ENCODE measurements at places on chromosomes 2 and 18.

DNA sequence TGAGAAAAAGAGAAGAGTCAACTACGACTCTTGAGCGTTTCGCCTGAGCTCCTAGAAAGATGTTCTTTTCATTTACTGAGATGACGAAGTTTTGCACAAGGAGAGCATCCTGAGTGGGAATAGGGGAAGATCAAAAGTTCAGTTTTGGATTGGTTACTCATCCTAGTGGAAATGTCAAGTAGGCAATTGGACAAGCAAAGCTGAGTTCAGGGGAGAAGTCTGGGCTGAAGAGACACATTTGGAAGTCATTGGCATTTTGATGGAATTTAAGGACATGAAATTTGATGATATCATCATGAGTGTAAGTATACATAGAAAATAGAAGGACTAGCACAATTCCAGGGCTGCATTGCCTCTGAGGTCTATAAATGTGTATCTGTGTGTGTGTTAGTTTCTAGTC, 416.6 kb downstream of the RAD51AP2 start:
- DNase-seq: no peak

GRCh38 chr18:50848061-50848551, 28.3 kb upstream of the MRO start:
- DNase-seq: no peak

GRCh38 chr2:239874636-239875356, 150.3 kb downstream of the NDUFA10 start:
- DNase-seq: no peak

GRCh38 chr18:65215865-65216466, 534.8 kb upstream of the CDH7 start:
- no peak for DNase-seq

GRCh38 chr2:55887901-55888624, 35.5 kb downstream of the EFEMP1 start:
- DNase-seq: no peak

- no peak for DNase-seq
Observed at GRCh38 chr2:105848367-105848766, 103.7 kb downstream of the NCK2 start.

DNA sequence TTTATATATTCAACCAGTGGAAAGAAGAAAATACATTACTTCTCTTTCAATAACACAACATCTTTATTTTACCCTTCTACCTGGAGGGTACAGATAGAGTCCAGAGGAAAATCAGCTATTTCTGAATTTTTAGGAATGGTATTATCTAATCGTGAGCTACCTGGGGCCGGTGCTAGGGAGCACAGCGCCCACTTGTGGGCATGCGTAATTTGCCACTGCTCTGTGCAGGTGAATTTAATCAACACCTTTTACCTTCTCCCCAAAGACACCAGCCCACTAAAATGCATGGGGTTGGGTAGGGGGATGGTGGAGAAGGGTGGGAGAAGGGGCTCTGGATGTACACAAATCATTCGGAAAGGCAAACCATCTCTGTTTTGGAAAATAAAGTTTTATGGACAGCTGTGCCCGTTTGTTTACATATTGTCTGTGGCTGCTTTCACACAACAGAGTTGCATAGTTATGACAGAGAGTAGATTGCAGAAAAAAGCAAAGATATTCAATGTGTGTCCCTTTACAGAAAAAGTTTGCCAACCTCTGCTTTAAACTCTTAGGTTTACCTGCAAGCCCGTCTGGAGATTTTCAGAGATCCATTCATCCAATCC, 51.5 kb upstream of the DCC start:
- no peak for DNase-seq

DNA sequence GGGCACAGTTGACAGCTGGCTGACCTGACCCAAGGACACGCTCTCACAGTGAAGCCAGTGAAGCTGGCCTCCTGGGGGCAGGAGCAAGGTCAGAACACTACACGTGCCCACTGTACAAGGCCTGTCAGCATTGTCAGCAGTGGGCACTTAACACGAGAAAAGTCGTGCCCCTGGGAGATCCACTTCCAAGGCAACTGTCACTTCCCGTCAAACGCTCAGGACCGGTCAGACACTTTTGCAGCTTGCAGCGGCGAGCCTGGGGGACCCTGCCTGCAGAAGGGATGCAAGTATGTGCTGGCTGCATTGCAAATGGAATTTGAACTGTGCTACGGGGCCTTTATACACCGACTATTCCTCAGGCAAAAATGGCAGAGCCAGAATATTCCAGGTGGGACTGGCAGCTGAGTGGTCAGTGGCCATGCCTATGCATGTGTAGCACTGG, 176.2 kb downstream of the BCL2 start:
- DNase-seq: no peak

DNA sequence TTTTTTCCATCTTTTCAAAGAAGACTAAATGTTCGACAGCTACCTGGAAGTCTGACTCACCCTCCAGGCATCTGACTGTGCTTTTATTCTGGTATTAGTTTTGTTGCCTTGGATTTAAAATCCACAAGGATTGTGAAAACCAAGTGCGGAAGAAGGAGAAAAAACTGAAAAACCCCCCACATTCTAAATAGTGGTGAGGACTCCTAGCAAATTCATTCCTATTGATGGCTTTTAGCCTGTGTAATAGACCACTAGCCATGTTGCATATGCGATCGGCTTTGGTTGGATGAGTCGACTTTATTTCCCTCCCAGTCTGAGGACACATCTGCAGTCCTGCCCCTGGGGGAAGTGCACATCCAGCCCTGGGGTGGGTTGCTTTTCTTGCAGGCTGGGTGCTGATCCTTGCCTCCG, 16.9 kb downstream of the LDLRAD4 start:
- DNase-seq: no peak

DNA sequence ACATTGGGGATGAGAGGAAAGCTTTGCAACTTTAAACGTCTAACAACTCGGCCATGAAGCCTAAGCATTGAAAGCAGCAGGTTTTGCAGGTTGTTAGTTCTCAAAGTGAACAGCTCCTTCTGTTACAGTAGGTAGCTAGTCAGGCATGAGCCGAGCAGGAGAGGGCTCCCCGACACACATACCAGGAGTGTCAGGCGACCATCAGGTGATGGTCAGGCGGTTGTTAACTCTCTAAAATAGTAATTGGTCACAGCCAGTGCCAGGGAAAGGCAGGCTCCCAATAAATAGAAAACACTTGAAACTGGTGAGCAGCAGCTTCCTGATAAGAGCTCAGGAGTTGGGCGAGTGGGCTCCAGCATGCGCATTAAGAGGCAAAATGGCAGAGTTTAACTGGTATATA, 53.5 kb upstream of the DAPL1 start:
- no peak for DNase-seq

DNA sequence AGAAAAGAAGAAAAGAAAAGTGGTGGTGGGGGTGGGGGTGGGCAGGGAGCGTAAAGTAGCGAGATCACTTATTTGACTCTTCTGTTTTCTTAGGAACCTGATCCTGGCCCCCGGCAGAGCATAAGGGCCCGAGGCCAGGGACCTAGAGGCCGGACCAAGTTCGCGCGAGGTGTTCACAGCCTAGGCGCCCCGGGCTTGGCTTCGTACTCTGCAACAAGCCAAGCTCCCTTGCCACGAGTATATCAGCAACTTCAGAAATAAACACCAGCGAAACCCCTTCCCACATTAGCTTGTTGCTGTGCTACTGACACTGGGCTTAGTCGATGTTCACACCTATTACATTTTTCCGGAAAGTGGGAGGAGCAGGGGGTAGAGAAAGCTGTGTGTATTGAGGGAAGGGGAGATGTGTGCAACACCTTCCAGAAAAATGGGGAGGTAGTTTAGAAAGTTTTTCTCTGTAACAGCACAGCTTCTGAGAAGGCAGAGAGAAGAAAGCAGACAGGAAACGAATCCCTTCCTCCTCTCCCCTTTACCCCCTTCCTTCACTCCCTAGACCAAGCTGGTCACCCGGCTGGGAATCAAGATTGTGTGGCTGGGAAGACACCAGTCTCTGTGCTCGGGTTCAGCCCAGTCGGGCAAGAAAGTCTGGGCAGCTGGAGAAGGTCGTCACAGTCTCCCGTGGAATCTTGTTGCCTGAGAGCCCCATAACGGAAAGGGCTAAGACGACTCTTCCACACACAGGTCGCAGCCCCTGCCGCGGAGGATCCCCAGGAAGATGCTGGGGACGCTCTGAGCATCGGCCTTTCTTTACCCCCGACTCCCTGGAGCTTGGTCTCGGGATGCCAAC, 12.0 kb upstream of the SATB2 start:
- DNase-seq: no peak

GRCh38 chr2:160484859-160485520, 8.6 kb downstream of the RBMS1 start:
- DNase-seq: no peak

DNA sequence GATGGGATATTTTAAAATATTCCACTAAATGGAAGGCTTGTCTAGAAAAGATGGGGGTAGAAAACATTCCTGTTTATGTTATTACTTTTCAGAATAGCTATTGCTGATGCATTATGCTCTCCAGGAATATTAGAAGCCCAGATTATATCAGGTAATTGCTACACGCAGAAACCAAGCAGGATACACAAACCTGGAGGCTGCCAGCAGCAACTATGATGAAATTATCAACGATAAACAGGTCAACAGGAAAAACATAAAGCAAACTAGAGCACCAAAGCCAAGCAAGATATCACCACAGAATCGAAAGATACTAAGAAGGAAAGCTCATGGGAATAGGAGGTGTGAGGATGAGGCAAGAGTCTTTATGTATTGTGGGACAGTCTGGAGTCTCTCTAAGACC, 113.2 kb upstream of the SPATS2L start:
- DNase-seq: no peak

GRCh38 chr2:144449028-144449406, 70.9 kb downstream of the ZEB2 start:
- DNase-seq: no peak

DNA sequence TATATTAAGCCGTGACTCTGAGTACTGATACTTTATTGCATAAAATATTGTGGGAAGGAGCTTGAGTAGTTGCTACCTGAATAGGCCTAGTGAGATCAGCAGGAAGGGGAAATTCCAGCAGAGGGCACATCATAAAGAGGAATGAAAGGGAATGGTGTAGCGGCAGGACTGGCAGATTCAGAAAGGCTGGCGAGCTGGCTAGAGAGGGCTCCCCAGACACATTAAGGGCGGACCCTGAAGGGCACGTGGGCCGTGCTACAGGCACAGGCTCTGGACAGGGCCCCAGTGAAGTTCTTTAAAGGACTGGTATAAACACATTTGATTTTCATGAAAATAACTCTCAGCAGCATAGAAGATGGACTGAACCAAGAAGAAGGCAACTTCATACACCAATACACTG, 43.0 kb downstream of the PTPN2 start:
- no peak for DNase-seq

DNA sequence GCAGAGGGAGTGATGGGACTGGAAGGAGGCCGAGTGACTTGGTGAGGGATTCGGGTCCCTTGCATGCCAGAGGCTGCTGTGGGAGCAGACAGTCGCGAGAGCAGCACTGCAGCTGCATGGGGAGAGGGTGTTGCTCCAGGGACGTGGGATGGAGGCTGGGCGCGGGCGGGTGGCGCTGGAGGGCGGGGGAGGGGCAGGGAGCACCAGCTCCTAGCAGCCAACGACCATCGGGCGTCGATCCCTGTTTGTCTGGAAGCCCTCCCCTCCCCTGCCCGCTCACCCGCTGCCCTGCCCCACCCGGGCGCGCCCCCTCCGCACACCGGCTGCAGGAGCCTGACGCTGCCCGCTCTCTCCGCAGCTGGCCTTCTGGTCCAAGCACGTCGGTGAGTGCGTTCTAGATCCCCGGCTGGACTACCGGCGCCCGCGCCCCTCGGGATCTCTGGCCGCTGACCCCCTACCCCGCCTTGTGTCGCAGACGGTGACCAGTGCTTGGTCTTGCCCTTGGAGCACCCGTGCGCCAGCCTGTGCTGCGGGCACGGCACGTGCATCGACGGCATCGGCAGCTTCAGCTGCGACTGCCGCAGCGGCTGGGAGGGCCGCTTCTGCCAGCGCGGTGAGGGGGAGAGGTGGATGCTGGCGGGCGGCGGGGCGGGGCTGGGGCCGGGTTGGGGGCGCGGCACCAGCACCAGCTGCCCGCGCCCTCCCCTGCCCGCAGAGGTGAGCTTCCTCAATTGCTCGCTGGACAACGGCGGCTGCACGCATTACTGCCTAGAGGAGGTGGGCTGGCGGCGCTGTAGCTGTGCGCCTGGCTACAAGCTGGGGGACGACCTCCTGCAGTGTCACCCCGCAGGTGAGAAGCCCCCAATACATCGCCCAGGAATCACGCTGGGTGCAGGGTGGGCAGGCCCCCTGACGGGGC, 4.6 kb downstream of the PROC start:
- no peak for DNase-seq

DNA sequence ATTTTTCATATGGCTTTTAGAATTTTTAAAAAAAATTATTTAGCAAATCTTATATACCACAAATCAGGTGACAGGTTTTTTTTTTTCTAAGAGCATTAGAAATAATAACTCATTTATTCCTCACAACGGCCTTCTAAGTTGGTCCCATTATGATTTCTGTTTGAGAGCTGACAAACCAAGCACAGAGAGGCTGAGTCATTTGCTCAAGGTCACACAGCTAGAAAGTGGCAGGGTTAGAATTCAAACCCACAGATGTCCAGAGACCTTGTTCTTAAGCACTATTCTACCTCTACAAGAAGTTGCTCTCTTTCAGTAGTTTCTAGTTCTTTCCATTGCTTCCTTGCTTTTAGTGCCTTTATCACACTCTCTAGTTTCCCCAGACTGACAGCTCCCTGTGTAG, 28.8 kb upstream of the LPIN1 start:
- DNase-seq: no peak

GRCh38 chr2:102251042-102251848, 60.1 kb upstream of the IL1RL1 start:
- DNase-seq: peak; percentile 74

DNA sequence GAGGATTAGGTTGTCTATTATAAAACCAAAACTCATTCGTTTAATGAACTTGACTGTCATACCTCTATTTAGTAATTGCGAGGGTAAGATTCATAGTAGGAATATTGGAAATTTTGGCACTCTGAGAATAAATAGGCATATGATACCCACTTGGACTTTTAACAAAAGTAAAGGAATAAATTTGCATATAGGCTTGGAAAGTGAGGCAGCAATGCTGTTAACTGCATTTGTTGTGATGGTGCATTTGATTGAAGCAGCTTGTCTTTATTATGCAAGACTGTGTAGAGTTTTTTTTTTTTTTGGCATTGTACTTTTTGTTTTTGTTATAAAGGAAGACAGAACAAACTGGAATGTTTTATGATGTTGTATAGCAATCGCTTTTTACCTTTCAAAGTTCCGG, 18.9 kb downstream of the ITGB1BP1 start:
- DNase-seq: no peak

DNA sequence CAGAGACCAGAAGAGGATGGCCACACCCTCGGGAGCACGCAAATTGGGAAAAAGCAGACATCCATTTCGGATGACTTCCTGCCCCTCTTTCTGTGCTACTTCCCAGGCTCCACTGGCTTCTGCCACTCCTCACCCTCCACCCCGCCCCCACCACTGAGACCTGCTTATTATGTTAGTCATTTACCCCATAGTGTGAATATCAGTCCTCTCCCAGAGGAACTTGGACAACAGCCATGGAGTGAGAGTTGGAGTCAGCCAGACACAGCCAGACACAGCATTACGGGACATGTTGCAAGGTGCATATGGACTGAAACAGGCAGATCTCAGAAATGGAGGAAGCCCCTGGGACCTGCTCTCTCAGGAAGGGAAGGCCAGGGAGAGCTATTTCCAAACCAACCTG, 51.8 kb downstream of the CTIF start:
- no peak for DNase-seq

All from stimulated activated CD4-positive, alpha-beta T cell treated with anti-CD3 and anti-CD28 coated beads, Interleukin-1b, Interleukin-23, amount 100 ng/mL, for 48 hours (primary cell).